ENCODE measurements at places on chromosomes 7 and 10.
A peak's percentile ranks its signal among the peaks of the same experiment; 100 is the strongest.

DNA sequence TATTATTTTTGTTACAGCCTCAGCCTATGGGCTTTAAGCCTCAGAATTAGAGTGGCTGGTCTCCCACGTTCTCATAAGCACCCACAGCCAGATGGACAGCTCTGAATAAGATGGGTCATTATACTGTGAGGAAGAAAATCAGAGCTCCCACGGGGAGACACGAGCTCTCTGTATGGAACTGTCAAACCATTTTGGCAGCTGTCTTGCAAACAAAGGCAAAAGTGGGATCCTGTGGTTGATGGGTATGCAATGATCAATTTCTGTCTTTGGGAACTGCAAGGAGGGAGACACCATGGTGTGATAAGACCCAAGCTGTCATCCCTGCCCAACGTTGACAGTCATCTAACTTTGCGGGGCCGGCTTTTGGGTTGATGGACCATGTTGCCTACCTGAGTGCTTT lies 614.3 kb downstream of the TYW1 start:
- DNase-seq, result no peak

GRCh38 chr7:75966190-75966961 lies 28.0 kb downstream of the TMEM120A start:
- DNase-seq, result peak; percentile 66

GRCh38 chr10:92810934-92811532 lies 37.3 kb upstream of the EXOC6 start:
- no peak for DNase-seq

DNA sequence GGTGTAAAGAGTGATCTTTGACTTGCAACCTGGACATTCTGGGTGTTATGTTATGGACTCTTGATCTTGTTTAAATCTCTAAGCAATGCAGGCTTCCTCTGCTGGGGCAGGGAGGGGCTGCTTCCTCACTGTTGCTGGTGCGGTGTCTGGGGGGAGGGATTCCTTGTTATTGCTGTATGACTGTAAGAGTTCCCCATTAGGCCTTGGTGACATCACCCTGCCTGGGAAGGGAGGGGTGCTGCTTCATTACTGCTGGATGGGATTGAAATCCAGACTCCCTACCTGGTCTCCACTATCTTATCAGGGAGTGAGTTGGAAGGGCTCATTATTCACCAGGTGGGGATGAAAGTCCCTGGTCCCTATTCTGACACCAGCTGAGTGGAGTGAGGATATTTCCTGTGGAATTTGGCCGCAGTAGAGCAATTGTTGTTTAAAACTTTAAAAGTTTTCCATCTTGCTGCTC lies 8.8 kb downstream of the OGDH start:
- peak; percentile 43 for DNase-seq

Measured in left ventricle myocardium inferior (tissue), 1 donor.